ENCODE measurements at places on chromosomes 4 and X. TPM values are rescaled to one million over a fixed set of nuclear protein-coding genes. Genes with fewer than 3 reads are reported as not detected.

Gene CDS1
- total RNA-seq: under 0.01 TPM

Gene DKK2
- total RNA-seq: 0.83 TPM

Gene TLR2
- under 0.01 TPM for total RNA-seq

Gene ITIH6
- not detected for total RNA-seq

Gene SFRP2
- not detected for total RNA-seq

Gene MAP9
- 6.6 TPM for total RNA-seq

Gene SPARCL1
- total RNA-seq: not detected
